ENCODE measurements at places on chromosomes 2 and 18. TPM values are rescaled to one million over a fixed set of nuclear protein-coding genes. Genes with fewer than 3 reads are reported as not detected.

Gene DUSP19
- total RNA-seq, result 0.55 TPM

Gene DNER
- total RNA-seq, result 10.2 TPM

Gene IL36G
- not detected for total RNA-seq

Gene PMAIP1
- total RNA-seq, result 15.0 TPM

Gene HOXD12
- not detected for total RNA-seq

Gene CXCR4
- total RNA-seq, result 0.28 TPM

Gene DCC
- not detected for total RNA-seq

Gene FHOD3
- 2.8 TPM for total RNA-seq

Gene CREG2
- 10.6 TPM for total RNA-seq

Gene MFSD6
- 18.6 TPM for total RNA-seq

Gene NAPG
- total RNA-seq, result 9.9 TPM

Gene CABYR
- 10.4 TPM for total RNA-seq

Gene KLF7
- total RNA-seq, result 18.3 TPM

Gene CSRNP3
- not detected for total RNA-seq

Gene CCDC121
- 4.0 TPM for total RNA-seq

Gene CCDC138
- total RNA-seq, result 8.1 TPM

Gene BOLL
- total RNA-seq, result not detected

Gene ERLEC1
- total RNA-seq, result 67.2 TPM

Gene KIAA2012
- not detected for total RNA-seq

Gene POLR1A
- total RNA-seq, result 24.3 TPM

Gene LONRF2
- total RNA-seq, result 2.5 TPM

Gene OBSL1
- total RNA-seq, result 20.4 TPM

Gene KCNG2
- total RNA-seq, result not detected

Gene UGT1A6
- 1.9 TPM for total RNA-seq

Gene LHCGR
- total RNA-seq, result not detected

Gene SERPINB2
- 0.05 TPM for total RNA-seq

Gene SNED1
- total RNA-seq, result 0.18 TPM

Gene TNS1
- 10.2 TPM for total RNA-seq

Gene ASB18
- not detected for total RNA-seq

Gene SERPINB12
- not detected for total RNA-seq

Gene PIK3C3
- 21.1 TPM for total RNA-seq

Gene PECR
- 15.7 TPM for total RNA-seq

Gene DGUOK
- 148 TPM for total RNA-seq

Gene SRD5A2
- total RNA-seq, result 0.01 TPM

Gene RAMP1
- total RNA-seq, result 0.32 TPM

Gene SCTR
- not detected for total RNA-seq

Gene ASPRV1
- total RNA-seq, result 0.23 TPM

Gene GPR35
- 0.97 TPM for total RNA-seq

Gene TPGS2
- total RNA-seq, result 97.8 TPM

Gene CNPPD1
- 40.2 TPM for total RNA-seq

Gene PEX13
- 15.0 TPM for total RNA-seq

Gene LCLAT1
- total RNA-seq, result 12.9 TPM

Gene L3MBTL4
- not detected for total RNA-seq

Gene TUBA4B
- 0.35 TPM for total RNA-seq

Gene CFC1B
- not detected for total RNA-seq

Gene EPC2
- 10.1 TPM for total RNA-seq

Gene LYG2
- not detected for total RNA-seq

All from A549 treated with CORT108297 at 1 μM for 4 hours (cell line).